ENCODE measurements at places on chromosomes 12 and 14.
A peak's percentile ranks its signal among the peaks of the same experiment; 100 is the strongest.

- DNase-seq: peak; percentile 9
Observed at GRCh38 chr12:2692080-2692479, 102.7 kb upstream of the FKBP4 start.

DNA sequence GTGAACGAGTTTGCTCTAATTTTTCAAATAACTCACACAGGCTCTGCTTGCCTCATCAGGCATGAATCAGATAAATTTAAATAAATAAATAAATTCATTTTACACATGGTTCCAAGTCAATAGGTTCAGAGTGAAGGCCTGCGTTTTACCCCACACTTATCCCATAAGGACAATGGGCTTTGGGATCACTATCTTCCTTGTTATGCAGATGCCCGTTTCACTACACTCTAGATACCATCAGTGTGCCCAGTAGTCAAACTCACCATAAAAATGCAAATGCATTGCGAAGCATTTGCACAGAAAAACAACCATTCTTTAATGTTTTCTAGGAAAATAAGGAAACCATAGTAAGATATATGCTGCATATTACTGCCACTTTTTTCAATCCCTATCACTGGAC is 155.9 kb upstream of the CCDC196 start:
- no peak for DNase-seq

- no peak for DNase-seq
Observed at GRCh38 chr12:105100998-105101397, 6.5 kb upstream of the WASHC4 start.

DNA sequence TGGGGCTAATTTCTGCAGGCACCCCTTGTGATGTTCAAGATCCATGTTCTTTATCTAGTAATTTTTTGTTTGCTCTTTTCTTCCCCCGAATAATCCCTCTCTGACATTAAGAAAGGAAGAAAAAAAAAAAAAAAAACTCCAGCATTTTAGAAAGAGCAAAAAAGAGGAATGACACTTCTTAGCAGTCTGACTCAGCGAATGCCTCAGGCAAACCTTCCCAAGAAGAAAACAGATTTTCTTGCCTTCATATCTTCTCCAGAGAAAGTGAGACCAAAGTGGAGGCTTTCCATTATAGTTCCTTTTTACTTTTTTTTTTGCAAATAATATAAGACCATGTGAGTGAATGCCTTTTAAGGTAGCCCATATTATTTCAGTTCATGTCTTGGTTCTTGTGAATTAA is 479.0 kb upstream of the SYT1 start:
- DNase-seq: no peak

GRCh38 chr14:93825235-93825553 is 36.9 kb upstream of the PRIMA1 start:
- DNase-seq: no peak

All from GM13977 (cell line).